ENCODE measurements at places on chromosomes 5 and 9. TPM values are rescaled to one million over a fixed set of nuclear protein-coding genes. Genes with fewer than 3 reads are reported as not detected.

CER1 gene
- not detected for total RNA-seq

LURAP1L gene
- total RNA-seq: not detected

SPINK7 gene
- not detected for total RNA-seq

MARVELD2 gene
- 0.25 TPM for total RNA-seq

TRPM3 gene
- total RNA-seq: not detected

SHLD3 gene
- 6.5 TPM for total RNA-seq

All from activated CD8-positive, alpha-beta memory T cell treated with anti-CD3 and anti-CD28 coated beads for 36 hours (primary cell).